A172 (cell line): ENCODE measurements at places on chromosomes 16 and 17. TPM values are rescaled to one million over a fixed set of nuclear protein-coding genes. Genes with fewer than 3 reads are reported as not detected.
A peak's percentile ranks its signal among the peaks of the same experiment; 100 is the strongest.

Gene BICDL2
- not detected in 2 replicates for total RNA-seq

DNA sequence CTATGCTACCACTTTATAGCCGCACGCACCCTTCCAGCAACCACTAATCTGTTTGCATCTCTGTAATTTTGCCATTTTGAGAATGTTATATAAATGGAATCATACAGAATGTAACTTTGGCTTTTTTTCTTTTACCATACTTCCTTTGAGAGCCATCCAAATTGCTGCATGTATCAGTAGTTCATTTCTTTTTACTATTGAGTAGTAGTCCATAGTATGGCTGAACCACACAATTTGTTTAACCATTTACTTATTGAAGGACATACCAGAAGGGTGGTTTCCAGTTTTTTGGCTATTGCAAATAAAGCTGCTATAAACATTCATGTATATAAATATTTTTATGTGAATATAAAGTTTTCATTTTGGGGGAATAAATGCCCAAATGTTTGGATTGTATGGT is 8.8 kb downstream of the TENT4B start:
- DNase-seq = no peak

DNA sequence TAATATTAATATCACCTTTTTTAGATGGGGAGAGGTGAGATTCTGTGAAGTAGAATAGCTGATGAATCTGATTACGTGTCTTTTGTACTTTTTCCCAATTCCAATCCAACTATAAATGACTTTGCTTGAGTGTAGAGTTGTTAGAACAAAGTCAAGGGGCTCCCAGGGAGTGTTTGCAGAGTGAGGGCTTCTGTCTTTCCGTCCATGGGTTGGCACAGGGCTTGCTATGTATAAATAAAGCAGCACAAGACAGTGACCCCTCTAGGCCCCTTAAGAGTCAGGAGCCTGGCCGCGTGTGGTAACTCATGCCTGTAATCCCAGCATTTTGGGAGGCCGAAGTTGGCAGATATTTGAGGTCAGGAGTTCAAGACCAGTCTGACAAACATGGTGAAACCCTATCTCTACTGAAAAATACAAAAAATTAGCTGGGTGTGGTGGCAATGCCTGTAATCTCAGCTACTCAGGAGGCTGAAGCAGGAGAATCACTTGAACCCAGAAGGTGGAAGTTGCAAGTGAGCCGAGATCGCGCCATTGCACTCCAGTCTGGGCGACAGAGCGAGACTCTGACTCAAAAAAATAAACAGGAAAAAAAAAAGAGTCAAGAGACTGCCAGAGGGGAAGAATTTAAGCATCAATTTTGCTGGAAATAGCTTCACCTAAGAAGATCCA is 127.9 kb upstream of the HS3ST3A1 start:
- DNase-seq = no peak

Gene ZP2
- total RNA-seq = not detected in 2 replicates

GRCh38 chr17:21252796-21253645 is at the start of gene NATD1:
NATD1 (minus strand) TSS chr17:21253410; CDS start chr17:21253264, 146 bp downstream.
- peak; percentile 77 for DNase-seq

GRCh38 chr17:488993-489757 is 136.6 kb upstream of the RPH3AL start:
- peak; percentile 39 for DNase-seq

Gene TEKT1
- total RNA-seq = not detected in 2 replicates

DNA sequence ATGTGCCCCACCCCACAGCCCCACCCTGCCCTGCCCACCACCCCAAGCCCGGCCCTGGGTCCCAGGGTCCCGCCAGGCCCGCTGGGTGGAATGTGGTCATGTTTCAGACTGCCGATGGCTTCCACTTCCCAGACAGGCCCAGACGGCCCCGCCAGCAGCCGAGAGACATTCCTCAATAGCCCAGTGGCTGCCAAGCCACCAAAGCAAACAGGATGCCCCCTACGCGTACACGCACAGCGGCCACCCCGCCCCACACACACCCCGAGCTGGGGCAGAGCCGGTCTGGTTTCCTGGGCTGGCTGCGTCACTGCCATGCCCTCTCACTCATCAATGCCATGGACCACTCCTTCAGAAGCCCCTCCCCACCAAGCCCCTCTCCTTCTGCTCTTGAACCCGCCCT is 1.2 kb upstream of the KRT17 start:
- DNase-seq = peak; percentile 35

Gene SLC25A19
- total RNA-seq = 13.6 and 22.6 TPM in 2 replicates

- peak; percentile 45 for DNase-seq
These were observed 14.7 kb downstream of the TMC5 start for GRCh38 chr16:19432429-19432828.

DNA sequence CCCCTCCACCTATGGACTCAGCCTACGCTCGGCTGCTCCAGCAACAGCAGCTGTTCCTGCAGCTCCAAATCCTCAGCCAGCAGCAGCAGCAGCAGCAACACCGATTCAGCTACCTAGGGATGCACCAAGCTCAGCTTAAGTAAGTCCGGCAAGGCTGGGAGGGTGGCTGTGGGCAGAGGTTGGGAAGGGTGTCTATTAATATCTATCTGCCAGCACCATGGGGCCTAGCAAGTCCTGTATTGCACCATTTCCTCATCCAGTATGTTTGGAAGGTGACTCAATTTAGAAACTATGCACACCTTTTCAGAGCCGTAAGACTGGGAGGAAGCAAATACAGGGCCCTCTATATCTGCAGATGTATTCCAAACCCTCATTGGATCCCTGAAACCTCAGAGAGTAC is 45.0 kb upstream of the ARHGAP44 start:
- DNase-seq = no peak
